ENCODE measurements at places on chromosomes 4 and X.

- no peak for DNase-seq
Measured at GRCh38 chr4:155582971-155583437, 83.6 kb upstream of the GUCY1A1 start.

GRCh38 chr4:82076359-82076758 is 297.4 kb downstream of the HNRNPD start:
- DNase-seq = no peak

DNA sequence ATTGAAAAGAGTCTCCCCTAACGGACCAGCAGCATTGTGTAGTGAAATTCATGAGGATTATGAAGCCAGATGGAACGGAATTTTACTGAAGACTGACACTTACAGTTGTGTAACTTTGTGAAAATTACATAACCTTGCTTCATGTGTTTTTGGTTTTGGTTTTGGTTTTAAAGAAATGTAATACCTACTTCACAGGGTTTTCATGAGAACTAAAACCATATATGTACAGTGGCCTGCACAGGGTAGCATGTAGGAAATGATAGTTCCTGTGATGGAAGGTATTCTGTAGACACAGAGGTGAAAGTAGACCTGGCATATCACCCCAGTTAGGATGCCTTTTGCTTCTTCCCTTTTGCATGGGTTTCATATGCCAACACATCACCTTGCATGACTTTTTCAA is 247.0 kb downstream of the BANK1 start:
- no peak for DNase-seq

DNA sequence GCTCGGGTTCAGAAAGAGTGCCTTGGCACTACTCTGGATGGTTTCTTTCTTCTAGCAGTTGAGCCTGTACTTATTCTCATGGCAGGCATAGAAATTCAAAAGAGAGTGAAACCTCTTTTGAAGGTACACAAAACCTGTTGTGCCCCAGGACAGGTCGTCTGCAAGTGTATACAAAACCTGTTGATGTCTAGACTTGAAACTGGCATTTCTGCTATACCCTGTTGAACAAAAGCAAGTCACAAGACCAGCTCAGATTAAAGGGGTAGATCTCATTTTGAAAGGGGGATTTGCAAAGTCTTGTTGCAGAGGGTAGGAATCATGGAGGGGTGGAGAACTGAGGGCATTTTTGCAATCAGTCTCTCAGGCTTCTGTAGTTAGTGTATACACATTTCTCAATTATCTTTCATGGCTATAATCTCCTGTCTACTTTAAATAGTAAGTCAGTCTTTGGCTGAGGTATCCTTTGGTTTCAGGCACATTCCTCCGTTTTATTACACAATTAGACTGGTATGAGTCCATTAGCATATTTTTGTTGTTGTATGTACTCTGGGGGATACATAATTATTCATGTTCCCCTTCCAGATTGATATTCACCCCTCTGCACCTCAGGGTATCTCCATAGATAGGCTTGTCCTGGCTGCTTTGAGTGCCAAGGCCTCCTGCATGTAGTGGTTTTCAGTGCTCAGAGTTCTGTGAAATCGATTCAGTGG is 251.4 kb downstream of the DTHD1 start:
- no peak for DNase-seq
